Renal cortical epithelial cell (primary cell): ENCODE measurements at places on chromosomes 12 and 14.

GRCh38 chr12:33205981-33206380 lies 233.6 kb downstream of the SYT10 start:
- no peak for DNase-seq

DNA sequence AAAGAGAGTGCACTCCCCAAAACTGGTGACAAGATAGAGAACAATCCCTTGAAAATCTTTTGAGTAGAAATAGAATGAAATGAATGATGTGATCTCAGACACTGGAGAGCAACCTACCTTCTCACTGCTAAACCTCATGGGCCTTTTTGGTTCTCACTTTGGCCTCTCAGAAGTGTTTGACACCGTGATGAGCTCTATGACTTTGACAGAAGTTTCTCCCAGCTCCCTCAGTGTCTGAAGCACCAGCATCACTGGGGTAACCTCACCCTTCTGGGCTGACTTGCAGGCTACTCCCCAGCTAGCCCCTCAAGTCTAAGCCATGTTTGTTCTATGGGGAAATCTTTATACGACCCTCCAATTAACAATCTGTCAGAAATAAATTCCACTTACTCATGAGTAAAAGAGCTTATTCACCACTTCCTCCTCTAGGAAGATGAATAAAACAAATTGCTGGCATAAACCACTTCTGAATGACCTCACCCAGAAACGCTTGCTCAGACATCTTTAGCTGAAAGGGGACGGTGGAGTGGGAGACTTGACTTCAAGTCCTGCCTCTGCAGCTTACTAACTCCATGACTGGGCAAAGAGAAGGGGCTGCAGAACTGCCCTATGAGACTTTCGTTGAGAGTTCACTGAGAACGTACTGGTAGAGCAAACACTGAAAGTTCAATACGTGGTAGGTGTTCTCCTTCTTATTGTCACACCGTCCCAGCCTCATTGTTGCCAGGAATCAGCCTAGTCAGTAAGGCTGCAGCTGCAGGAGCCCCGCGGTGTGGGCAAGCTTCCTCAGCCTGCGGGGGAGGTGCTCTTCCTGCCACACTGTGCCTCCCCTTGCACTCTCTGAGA lies 46.5 kb downstream of the ST8SIA1 start:
- DNase-seq = peak; percentile 41

DNA sequence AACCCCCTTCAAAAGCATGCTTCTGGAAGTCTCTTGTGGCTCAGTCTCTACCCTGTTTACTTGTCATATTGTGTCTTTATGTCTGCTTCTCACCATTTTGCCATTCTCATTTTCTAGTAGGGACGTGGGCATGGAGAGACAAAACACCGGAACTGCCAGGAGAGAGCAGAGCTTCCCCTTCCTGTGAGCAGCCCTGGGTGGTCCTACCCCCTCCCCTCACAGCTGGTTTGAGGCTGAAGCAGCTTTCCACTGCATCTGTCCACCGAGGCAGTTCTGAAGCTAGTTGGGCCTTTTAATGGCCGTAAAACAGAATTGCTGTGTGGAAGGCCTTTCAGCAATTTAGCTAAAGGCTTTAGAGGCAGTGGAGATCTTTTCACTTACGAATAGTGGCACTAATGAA lies 77.0 kb downstream of the PELI2 start:
- no peak for DNase-seq

DNA sequence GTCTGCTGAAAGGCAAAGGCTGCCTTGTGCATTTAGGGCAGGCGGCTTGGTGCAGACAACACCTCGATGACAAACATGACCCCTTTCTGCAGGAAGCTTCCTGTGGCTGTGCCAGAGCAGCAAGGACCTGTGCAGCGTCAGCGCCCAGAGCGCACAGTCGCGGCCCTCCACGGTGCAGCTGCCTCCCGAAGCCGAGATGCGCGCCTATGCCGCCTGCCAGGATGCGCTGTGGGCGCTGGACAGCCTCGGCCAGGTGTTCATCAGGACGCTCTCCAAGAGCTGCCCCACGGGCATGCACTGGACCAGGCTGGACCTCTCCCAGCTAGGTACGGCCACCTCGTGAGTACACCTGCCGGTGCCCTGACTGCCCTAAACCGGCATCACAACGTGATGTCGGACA lies 57.3 kb downstream of the ANKRD9 start:
- DNase-seq = no peak

DNA sequence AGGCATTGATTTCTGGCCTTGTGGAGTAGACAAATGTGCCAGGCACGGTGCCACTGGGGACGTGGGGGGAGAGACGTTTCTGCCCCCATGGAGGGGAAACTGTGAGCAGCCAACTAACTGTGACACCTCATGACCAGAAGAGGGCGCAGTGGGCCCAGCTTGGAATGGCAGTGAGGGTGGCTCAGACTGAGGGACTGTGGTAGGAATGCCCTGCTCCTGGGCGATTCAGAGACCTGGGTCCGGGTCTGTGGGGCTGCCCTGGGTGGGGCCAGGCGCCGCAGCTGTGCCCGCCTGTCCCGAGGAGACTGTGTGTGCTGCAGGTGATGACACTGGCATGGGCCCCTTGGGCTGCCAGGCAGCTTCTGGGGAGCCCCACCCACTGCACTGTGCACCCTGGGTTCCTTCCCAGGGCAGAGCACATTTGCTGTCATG lies 60.6 kb downstream of the SLC25A47 start:
- no peak for DNase-seq

DNA sequence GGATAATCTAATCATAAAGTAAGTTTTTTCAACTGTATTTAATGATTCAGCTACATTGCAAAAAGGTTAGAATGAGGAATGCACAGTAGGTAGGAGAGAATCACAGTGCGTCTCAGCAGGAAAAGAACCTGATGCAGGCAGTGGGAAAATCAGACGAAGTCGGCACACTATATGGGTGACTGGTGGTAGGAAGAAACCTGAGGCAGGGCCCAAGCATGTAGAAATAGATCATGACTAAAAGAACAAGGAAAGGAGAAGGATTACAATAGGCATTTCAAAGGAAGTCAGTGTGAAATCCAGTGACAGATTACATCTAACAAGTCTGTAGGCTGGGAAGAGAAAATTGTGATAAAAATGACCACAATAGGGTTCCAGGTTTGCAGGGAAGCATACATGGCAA lies 267.0 kb downstream of the MED13L start:
- DNase-seq = no peak

DNA sequence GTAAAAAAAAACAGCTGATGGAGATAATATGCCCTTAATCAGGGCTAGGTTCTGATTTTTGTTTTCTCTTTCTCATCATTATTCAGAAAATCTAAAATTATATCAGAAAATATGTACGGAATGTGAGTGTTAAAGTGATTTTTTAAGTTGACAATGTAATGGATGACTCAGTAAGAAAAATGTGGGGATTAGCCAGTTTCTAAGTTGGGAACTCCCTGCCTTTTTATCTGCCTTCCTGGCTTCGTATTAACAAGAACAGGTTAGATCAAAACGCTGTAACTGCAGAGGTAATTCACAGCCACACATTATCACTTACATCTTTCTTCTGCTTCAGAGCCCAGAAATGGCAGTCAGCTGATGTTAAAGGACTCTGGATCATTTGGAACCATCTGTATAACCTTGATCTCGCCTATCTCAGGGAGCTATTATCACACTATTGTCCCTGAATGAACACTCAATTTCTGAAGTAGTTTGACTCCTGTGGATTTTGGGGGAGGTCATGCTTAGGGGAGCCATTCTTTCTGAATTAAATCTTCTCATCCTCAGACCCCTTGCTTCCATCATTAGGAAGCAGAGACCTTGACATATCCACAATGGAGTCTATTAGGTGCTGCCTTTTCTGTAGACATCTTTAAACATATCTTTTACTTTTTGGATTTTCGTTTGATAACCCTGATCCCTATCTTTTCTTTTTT lies 135.7 kb upstream of the SLC16A7 start:
- peak; percentile 57 for DNase-seq

GRCh38 chr14:91555531-91555930 lies 45.4 kb upstream of the PPP4R3A start:
- DNase-seq = no peak

GRCh38 chr14:87102811-87103378 lies 890.1 kb downstream of the GALC start:
- DNase-seq = no peak

GRCh38 chr14:84036840-84037239 lies 1493.1 kb upstream of the FLRT2 start:
- DNase-seq = peak; percentile 17

DNA sequence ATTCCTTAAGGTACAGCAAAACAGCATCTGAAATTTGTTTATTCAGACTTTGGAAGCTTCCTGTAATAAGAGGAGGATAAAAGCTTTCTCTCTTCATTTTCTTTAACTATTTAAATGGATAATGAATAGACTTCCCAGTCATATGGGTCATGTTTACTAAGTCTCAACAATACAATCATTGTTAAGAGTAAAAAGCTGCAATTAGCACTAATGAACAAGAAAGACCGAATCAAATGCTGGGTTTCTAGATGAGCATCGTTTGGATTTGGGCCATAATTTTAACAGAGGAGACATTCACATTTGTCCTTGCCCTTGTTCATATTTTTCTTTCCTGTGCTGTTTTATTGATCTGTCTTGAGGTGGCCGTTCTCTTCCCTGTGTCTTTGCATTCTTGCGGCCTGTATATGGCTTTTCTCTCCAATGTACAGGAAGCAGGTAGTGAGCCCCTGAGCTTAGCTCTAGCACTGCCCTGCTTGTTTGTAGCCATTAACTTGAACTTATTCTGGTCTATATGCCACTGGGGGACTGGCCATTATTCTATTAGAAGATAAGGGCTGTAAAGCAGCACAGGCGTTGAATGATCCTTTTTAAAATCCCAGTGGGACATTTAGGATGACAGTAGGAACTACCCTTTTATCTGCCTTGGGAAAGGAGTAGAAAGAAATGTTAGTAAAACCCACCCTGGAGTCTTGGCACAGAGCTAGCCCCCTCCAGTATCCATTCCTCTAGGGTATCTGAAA lies 34.6 kb downstream of the ABHD12B start:
- DNase-seq = no peak

GRCh38 chr14:50335989-50336824 lies 24.1 kb downstream of the DMAC2L start:
- no peak for DNase-seq

- DNase-seq = no peak
Measured at GRCh38 chr12:1633459-1633858, 4.4 kb downstream of the WNT5B start.

- no peak for DNase-seq
Measured at GRCh38 chr14:90758959-90759358, 57.3 kb downstream of the TTC7B start.

GRCh38 chr12:121018860-121019617 lies 2.8 kb upstream of the C12orf43 start:
- DNase-seq = no peak

DNA sequence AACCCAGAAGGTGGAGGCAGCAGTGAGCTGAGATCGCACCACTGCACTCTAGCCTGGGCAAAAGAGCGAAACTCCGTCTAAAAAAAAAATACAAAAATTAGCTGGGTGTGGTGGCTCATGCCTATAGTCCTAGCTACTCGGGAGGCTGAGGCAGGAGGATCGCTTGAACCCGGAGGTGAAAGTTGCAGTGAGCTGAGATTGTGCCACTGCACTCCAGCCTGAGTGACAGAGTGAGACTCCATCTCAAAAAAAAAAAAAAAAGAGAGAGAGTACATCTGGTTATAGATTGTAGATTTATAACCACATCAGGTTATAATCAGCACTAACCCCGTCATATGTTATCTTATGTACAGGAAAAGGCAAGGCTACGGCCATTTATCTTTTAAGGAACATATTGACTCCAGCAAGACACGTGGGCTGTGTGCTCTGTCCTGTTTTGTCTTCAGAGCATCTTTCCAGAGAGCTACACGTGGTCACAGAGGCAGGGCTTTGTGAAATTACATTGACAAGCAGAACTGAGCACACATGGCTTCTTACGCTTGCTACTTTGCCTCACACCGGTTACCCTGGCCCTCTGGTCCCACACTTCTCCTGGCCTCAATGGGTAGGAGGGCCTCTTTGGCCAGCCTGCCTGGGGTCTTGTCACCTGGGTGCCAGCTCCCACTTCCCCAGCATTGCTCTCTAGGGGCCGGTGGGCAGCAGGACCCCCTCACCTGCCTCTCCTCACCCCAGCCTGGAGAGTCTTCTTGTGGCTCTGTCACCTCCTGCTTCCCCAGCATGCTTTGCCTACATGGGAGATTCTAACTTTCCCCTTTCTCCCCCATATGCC lies 6.8 kb upstream of the DYNC1H1 start:
- no peak for DNase-seq

- DNase-seq = no peak
Measured at GRCh38 chr14:44767646-44768173, 194.0 kb downstream of the KLHL28 start.

DNA sequence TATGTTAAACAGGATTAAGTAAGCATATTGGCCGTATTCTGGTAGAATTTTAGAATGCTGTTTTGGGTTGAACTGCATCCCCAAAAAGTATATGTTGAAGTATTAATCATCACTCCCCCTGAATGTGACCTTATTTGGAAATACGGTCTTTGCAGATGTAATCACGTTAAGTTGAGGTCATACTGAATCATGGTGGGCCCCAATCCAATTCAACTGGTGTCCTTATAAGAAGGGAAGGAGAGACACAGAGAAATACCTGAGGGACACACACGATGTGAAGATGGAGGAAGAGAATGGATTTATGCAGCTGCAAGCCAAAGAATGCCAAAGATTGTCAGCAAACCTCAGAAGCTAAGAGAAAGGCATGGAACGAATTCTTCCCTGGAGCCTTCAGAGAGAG lies 268.6 kb downstream of the ITPR2 start:
- no peak for DNase-seq

DNA sequence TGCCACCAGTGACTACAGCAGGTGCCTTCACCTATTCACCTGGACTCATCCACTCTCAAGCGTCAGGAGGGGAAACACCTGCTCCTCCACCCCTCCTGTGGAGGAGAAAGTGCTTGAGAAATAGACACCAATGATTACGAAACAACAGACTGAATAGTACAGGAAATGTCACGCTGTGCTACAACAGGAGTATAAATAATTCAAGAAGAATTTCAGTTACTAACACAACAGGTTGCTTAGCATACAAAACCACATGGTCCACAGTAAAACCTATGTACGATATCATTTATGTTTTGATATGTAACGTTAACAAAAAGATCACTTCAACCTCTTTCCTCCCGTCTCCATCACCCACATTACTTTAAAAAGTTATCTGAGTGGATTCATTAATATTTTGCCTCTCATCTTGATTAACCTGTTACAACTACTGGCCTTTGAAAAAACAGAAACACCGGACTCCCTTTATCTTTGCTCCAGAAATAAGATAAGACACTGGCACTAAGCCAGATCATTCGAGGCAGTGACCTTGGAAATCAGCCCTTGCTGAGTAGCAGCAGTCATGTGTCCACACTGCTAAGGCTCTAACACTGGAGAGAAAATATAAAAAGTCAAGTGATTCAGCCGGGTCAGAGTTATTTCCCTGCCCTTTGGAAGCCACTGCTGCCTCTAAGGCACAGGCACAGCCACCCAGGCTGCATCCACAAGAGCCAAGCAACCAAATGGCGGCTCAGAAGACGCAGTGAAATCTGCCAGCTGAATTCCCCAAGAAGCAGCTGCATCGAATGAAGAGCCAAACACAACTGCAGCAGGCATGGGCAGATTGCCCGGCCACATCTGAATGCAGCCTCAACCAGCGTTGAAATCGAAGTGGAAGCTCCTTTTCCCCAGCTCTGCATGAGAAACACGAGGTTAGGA lies 40.9 kb downstream of the NT5DC3 start:
- peak; percentile 90 for DNase-seq

- no peak for DNase-seq
Measured at GRCh38 chr12:114711689-114712152, 27.7 kb upstream of the TBX3 start.
